Stimulated activated CD8-positive, alpha-beta memory T cell treated with anti-CD3 and anti-CD28 coated beads, Interleukin-4, amount 100 ng/mL, for 1 hour (primary cell): ENCODE measurements at places on chromosomes 16 and 17.

GRCh38 chr17:72587156-72587555, 466.3 kb downstream of the SOX9 start:
- no peak for DNase-seq

- DNase-seq, result no peak
Observed at GRCh38 chr17:82105417-82105881, 7.4 kb upstream of the FASN start.

- no peak for DNase-seq
Observed at GRCh38 chr16:72132726-72133125, 39.1 kb downstream of the DHX38 start.

GRCh38 chr16:86978445-86979030, 338.7 kb downstream of the C16orf95 start:
- DNase-seq, result no peak

- DNase-seq, result no peak
Observed at GRCh38 chr17:45022655-45023339, 28.6 kb downstream of the DCAKD start.

- no peak for DNase-seq
Observed at GRCh38 chr16:58329135-58329534, 34.3 kb upstream of the PRSS54 start.

DNA sequence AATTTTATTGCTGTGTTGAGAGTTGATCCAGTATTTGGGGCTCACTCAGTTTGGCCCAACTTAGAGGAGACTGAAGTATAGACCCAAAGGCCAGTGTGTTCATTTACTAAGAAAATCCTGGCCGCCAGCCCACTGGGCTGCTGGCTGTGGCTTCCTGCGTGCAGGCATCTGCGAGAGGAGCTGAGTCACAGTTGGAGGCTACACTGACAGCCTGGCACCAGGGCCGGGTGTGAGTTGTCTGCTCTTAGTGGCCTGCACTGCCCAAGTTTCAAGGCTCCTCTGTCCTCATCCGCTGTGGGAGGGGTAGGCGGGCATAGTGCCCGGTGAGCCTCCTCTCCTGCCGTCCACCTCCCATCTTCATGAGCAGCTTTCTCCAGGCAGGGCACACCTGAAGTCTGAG, 54.2 kb downstream of the PLD6 start:
- no peak for DNase-seq

GRCh38 chr16:20884240-20884556, 16.0 kb downstream of the DCUN1D3 start:
- no peak for DNase-seq

DNA sequence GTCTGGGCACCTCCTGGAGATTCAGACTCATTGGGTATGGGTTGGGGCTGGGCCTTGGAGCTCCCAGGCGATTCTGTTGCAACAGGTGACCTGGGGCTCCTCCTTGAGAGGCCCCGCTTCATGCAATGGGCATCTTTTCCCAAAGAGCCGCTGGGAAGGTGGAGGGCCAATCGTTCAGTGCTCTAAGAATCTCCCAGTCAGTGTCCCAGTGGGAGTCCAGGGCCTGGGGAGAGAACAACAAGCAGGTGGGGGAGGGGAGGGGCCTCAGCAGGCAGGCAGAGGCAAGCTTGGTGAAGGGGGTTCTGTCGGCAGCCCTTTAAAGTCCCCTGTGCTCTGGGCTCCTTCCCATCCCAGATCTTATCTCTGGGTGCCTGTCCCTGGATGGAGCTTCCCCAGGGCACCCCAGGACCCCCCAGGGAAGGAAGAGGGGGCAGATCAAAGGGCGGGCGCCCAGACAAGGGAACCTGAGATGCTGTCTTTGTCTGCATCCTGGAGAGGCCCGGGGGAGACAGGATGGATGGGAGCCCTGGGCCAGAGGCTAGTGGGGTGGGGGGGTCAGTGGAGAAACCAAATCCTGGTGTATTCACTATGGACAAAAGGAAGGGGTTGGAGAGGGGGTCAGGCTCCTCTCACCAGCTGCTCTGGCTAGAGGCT, 30.5 kb upstream of the NXPH3 start:
- DNase-seq, result no peak
